ENCODE measurements at places on chromosomes 3 and 15.

DNA sequence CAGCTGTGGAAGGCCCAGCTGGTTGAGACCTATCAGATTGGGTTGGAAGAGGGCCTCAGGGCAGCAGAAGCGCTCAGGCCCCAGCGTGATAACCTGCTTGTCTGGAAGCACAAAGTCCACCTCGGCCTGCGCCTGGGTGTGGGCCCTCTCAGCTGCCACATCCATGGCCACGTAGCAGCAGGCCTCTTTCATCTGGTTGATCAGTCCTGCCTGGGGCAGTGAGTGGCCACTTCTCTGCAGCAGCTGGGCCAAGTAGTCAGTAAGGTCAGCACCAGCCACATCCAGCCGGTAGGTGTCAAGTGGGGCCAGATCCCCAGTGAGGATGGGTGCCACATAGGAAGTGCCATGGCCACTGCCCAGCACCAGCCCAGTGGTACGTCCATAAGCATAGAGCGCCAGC is 3.9 kb upstream of the CAMKV start:
- DNase-seq = no peak

DNA sequence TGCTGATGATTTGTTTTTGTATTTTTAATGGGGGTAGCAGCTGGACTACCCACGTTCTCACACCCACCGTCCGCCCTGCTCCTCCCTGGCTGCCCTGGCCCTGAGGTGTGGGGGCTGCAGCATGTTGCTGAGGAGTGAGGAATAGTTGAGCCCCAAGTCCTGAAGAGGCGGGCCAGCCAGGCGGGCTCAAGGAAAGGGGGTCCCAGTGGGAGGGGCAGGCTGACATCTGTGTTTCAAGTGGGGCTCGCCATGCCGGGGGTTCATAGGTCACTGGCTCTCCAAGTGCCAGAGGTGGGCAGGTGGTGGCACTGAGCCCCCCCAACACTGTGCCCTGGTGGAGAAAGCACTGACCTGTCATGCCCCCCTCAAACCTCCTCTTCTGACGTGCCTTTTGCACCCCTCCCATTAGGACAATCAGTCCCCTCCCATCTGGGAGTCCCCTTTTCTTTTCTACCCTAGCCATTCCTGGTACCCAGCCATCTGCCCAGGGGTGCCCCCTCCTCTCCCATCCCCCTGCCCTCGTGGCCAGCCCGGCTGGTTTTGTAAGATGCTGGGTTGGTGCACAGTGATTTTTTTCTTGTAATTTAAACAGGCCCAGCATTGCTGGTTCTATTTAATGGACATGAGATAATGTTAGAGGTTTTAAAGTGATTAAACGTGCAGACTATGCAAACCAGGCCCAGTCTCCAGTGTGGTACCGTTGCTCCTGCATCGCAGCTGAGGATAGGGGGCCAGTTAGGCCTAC is 1.4 kb upstream of the FES start:
- DNase-seq = no peak

DNA sequence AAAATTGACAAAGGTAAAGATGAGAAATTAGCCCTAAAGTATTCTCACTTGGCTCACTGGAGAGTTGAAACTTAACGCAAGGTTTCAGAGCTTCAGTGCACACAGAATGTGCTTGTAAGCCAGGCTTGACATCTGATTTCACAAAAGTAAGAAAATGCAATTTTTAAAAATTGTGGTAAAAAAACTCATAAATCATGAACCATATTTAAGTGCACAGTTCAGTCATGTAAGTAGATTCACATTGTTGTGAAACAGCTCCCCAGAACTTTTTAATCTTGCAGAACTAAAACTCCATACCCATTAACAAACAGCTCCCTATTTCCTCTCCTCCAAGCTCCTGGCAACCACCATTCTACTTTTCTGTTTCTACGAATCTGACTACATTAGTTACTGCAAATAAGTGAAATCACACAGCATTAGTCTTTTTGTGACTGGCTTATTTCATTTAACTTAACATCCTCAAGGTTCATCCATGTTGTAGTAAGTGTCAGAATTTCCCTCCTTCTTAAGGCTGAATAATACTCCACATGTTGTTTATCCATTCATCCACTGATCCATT is 14.5 kb downstream of the RTP3 start:
- no peak for DNase-seq

- no peak for DNase-seq
Observed at GRCh38 chr3:195760345-195761122, 39.8 kb downstream of the MUC20 start.

DNA sequence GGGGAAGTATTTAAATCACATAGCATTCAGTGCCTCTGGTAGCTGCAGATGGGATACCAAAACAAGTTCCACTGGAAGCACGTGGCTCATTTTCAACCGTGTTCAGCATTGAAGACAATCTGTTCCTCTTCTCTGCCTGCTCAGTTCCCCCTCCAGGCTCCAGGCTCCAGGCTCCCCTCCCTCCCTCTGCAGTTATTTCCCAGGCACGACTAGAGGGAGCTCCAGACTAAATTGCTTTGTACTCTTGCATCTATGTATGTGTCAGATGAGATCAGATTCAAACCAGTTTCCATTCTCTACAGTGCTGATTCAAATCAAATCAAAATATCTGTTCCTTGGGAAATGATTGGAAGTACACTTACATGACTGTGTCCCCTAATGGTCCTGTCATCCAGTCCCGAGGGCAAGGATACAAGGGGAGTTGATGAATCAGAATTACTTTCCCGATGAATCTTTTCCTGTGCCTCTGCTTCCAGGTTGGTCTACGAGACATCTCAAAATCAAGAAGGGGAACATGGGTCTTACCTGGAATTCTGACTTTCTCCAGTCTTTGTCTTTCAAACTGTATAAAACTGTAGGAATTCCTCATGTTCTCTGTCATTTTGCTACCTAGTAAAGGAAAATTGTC is 600.5 kb downstream of the EDEM1 start:
- no peak for DNase-seq

DNA sequence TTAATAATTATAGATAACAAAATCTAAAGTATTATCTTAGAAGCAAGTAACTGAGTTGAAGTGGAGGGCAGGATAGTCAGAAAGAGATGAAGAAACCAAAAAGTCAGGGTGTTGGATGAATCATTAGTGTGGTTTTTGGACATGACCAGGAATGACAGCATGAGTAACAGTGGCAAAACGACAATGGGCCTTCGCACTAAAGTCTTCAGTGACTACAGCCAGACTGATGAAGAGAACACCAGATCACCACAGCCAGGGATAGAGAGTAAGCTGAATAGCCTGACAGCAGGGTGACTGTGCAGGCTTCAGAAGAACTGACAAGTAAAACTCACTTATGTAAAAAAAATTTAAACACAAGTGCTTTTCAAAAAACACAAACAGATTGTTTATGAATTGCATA is 96.0 kb upstream of the MELTF start:
- DNase-seq = no peak

DNA sequence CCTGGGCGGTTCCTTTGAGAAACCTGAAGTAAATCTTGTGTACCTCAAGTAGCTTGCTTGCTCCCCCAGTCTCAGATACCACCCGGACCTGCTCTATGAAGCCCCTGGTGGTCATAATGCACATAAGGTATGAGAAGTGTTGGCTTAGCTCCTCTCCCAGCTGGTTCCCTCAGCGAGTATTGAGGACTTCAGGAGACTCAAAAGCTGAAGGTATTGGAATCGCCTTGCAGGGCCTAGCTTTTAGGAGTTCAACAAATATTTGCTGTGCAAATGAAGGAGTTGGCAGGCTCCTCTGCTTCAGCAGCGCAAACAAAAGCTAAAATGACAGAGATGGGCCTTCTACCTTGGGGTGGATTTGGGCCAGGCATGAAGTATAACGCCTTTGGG is 1.7 kb downstream of the CMTM8 start:
- no peak for DNase-seq

- DNase-seq = no peak
Observed at GRCh38 chr3:106255870-106256248, 387.0 kb upstream of the CBLB start.

Data from bone marrow (tissue), 2 donors.